Nephron progenitor cell (in vitro differentiated cells): ENCODE measurements at places on chromosomes 7 and 10.

- H3K27me3 ChIP-seq, result peaks cover 4% of the 10 kb centered on the region
- no peak for DNase-seq
- H3K4me3 ChIP-seq, result no peak overlapping the region
- H3K27ac ChIP-seq, result no peak overlapping the region
- H3K4me1 ChIP-seq, result no peaks in the 10 kb centered on the region
- H3K36me3 ChIP-seq, result no peaks in the 10 kb centered on the region
Observed at GRCh38 chr7:34486371-34486770, 171.6 kb upstream of the NPSR1 start.

DNA sequence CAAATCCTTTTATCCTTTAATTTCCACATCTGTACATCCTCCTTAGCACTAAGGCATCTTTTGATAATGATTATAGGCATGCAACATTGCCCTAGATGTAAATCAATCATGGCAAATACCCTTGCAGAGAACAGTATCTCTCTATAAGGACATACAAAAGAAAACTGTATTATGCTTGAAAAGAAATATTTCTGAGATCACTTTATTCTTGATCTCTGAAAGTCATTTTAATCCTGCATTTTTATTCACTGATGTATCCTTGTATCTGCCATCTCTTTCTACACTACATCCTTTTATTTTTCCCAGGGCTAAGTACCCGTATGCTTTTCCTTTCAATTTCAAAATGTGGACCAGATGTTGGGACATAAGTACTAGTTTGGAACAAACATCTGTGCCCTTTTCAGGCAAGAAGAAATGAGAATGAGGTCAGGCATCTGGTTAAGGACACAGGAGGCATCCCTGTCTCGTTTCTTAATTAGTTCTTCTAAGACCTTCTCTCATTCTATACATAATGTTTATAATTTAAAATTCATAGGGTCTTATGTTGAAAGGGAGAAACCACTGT lies 338.6 kb downstream of the CNTNAP2 start:
- H3K27me3 ChIP-seq, result peaks cover 3% of the 10 kb centered on the region
- no peak overlapping the region for H3K4me3 ChIP-seq
- peaks cover 4% of the 10 kb centered on the region for H3K4me1 ChIP-seq

DNA sequence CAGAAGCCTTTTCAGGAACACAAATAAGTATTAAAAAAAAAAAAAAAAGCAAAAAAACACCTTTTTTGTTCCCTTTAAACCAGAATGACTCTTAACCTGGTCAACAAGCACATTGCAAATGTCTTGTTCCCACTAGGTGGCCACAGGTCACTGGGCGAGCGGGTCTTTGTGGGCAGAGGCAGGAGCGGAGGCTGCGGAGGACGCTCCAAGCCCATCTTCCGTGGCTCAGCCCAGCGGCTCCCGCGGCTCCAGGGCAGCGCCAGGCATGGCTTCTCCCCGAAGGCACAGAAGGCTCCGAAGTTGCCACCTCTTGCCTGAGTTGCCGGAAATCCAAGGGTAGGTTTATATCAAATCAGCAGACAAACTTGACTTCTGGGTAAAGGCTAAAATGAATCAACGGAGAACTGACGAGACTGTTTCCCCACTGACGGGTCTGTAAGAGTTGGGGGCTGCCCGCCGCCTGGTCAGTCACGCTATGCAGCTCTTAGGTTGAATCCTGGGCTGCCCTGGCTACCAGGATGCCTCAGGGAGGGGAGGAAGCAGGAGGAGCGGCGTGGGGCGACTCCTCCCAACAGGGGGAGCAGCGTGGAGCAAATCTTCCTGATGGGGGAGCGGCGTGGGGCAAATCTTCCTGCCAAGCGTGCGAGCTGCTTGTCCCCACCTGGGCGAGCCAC lies 144.5 kb downstream of the PTPRN2 start:
- peaks cover 11% of the 10 kb centered on the region for H3K27me3 ChIP-seq
- no peaks in the 10 kb centered on the region for H3K36me3 ChIP-seq
- H3K4me3 ChIP-seq, result no peak overlapping the region
- H3K27ac ChIP-seq, result no peak overlapping the region

- H3K27ac ChIP-seq, result no peak overlapping the region
- DNase-seq, result no peak
- H3K4me1 ChIP-seq, result no peaks in the 10 kb centered on the region
Observed at GRCh38 chr7:91752102-91752501, 128.4 kb downstream of the MTERF1 start.

GRCh38 chr7:151992375-151992774 lies 33.1 kb upstream of the GALNT11 start:
- H3K27ac ChIP-seq, result no peak overlapping the region
- peaks cover 9% of the 10 kb centered on the region for H3K27me3 ChIP-seq
- DNase-seq, result peak; percentile 61
- H3K4me1 ChIP-seq, result peaks cover 14% of the 10 kb centered on the region
- no peak overlapping the region for H3K4me3 ChIP-seq

DNA sequence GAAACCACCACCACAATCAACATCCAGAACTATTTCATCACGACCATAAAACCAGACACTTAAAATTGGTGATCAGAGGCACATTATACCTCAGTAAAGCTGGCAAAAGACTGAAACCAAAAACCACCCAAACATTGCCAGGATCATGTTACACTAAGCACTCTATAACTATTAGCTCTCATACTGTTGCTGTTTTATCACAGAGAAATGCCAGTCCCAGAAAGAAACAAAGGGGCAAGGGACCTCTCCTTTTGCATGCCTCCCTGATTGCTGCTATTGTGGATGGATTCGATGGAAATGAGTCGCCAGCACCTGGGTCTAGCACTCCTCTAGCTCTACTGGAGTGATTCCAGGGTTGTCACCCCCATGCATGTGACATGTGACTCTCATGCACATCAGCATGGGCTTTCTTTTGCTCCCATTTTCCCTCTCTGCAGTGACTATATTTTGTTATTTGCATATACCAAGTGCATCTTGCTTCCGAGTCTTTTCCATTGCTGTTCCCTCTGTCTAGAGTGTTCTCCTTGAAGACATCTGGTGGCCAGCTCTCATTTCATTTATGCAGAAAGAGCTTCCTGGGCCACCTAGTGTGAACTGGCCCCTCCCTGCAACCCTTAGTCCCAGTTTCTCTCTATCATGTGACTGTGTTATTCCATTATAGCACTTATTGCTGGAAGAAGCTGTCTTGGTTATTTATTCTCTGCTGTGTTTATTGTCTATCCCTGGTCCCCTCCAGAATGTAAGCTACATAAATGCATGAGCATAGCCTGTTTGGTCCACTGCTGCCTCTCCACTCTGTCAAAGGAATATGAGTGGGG lies 300.6 kb downstream of the PLXNA4 start:
- peak overlapping the region; percentile 26 for H3K27ac ChIP-seq
- H3K4me3 ChIP-seq, result no peak overlapping the region
- peaks cover 13% of the 10 kb centered on the region for H3K4me1 ChIP-seq
- H3K27me3 ChIP-seq, result peaks cover 37% of the 10 kb centered on the region
- no peaks in the 10 kb centered on the region for H3K36me3 ChIP-seq

- no peaks in the 10 kb centered on the region for H3K27me3 ChIP-seq
- H3K4me3 ChIP-seq, result no peak overlapping the region
- no peaks in the 10 kb centered on the region for H3K4me1 ChIP-seq
Observed at GRCh38 chr10:28743576-28743975, 66.3 kb downstream of the BAMBI start.

- peaks cover 10% of the 10 kb centered on the region for H3K36me3 ChIP-seq
- peaks cover 48% of the 10 kb centered on the region for H3K4me1 ChIP-seq
- no peak for DNase-seq
- H3K27me3 ChIP-seq, result no peaks in the 10 kb centered on the region
- H3K27ac ChIP-seq, result peak overlapping the region; percentile 16
Observed at GRCh38 chr7:90621125-90621746, 25.1 kb downstream of the CDK14 start.

DNA sequence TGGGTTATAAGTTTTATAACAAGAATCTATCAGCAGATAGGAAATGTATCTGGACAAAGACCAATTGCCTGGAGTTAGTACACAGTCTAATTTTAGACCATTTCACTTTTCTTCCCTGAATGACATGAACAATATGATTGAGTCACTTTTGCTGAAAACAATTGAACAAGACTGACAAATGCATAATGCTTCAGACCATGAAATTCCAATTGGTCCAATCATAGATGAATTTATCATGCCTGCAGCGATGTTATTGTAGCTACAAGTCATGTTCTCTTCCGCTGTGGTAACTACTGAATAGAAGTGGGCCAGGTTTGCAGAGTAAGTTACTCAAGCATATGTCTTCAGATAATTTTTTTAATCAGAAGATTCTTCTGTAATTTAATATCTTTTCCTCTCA lies 73.4 kb downstream of the VSTM2A start:
- DNase-seq, result no peak
- H3K36me3 ChIP-seq, result no peaks in the 10 kb centered on the region
- no peak overlapping the region for H3K27ac ChIP-seq
- no peaks in the 10 kb centered on the region for H3K4me1 ChIP-seq
- no peak overlapping the region for H3K4me3 ChIP-seq
- H3K27me3 ChIP-seq, result peaks cover 10% of the 10 kb centered on the region

DNA sequence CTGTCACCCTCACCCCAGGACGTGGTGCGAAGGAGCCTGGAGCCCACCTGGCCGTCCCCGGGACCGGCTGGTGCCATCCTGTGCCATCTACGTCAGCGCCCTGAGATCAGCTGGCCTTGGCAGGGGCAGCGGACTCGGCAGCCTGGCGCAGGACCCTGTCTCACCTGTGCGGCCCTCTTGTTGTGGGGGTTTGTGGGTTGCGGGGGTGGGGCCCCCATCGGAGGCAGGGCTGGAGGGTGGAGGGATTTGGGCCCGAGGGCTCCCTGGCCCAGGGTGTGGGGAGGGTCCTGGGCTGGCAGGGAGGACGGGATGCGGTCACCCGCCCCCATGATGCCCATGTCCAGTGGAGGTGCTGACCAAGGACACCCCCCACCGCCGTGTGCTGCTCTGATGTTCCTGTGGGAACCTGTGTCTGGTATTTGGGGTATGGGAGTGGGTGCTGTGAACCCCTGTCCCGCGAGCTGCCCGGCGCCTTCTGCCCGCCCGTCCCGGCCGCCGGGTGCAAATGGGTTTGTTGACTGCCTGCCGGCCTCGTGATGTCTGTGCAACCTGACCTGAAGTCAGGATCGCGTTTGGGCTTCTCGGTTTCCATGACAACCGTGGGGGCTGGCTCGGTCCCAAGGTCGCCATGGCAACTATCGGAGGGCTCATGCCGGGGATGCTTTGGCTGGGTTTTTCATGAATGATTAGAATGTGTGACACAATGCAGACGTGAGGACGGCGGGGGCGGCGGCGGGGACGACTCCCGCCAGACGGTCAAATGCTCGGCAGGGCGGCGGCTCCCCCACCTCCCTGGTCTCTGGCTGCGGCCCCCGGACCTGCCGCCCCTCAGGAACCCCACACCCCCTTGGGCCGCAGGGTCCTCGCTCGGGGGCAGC lies 7.3 kb downstream of the MAFK start:
- peaks cover 6% of the 10 kb centered on the region for H3K27me3 ChIP-seq
- peak; percentile 74 for DNase-seq
- H3K27ac ChIP-seq, result peak overlapping the region; percentile 94
- no peak overlapping the region for H3K4me3 ChIP-seq
- H3K4me1 ChIP-seq, result peaks cover 45% of the 10 kb centered on the region

GRCh38 chr7:36441344-36442022 lies 51.8 kb downstream of the ANLN start:
- DNase-seq, result no peak
- no peak overlapping the region for H3K27ac ChIP-seq
- H3K27me3 ChIP-seq, result no peaks in the 10 kb centered on the region
- H3K4me3 ChIP-seq, result no peak overlapping the region
- H3K4me1 ChIP-seq, result no peaks in the 10 kb centered on the region

GRCh38 chr10:31604096-31604495 lies 285.1 kb downstream of the ZEB1 start:
- peaks cover 6% of the 10 kb centered on the region for H3K27me3 ChIP-seq
- H3K4me3 ChIP-seq, result peak overlapping the region; percentile 81
- H3K27ac ChIP-seq, result peak overlapping the region; percentile 98
- no peaks in the 10 kb centered on the region for H3K36me3 ChIP-seq
- H3K4me1 ChIP-seq, result peaks cover 29% of the 10 kb centered on the region

- no peaks in the 10 kb centered on the region for H3K36me3 ChIP-seq
- H3K27ac ChIP-seq, result no peak overlapping the region
- no peak overlapping the region for H3K4me3 ChIP-seq
- peaks cover 6% of the 10 kb centered on the region for H3K27me3 ChIP-seq
- no peak for DNase-seq
- H3K4me1 ChIP-seq, result no peaks in the 10 kb centered on the region
Observed at GRCh38 chr7:52249741-52250140, 785.7 kb upstream of the POM121L12 start.

DNA sequence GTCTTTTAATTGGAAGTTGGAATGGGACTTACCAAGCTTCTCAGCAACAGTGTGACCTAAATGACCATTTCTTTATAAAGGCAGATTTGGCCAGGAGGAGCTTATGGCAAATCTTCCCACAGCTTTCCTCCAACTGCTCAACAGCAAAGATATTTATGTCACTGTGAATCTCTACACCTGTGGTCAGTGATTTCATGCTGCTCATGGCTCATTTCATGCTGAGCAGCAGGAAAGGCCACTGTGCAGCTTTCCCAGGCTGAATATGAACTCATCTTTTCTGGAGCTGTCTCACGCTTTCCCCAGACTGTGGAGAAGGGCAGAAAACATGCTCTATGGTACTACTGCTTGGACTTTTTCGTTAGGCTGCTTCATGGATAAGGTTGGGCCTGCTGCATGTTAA lies 29.8 kb downstream of the CALCR start:
- no peak overlapping the region for H3K27ac ChIP-seq
- H3K36me3 ChIP-seq, result no peaks in the 10 kb centered on the region
- H3K4me3 ChIP-seq, result no peak overlapping the region
- DNase-seq, result no peak

DNA sequence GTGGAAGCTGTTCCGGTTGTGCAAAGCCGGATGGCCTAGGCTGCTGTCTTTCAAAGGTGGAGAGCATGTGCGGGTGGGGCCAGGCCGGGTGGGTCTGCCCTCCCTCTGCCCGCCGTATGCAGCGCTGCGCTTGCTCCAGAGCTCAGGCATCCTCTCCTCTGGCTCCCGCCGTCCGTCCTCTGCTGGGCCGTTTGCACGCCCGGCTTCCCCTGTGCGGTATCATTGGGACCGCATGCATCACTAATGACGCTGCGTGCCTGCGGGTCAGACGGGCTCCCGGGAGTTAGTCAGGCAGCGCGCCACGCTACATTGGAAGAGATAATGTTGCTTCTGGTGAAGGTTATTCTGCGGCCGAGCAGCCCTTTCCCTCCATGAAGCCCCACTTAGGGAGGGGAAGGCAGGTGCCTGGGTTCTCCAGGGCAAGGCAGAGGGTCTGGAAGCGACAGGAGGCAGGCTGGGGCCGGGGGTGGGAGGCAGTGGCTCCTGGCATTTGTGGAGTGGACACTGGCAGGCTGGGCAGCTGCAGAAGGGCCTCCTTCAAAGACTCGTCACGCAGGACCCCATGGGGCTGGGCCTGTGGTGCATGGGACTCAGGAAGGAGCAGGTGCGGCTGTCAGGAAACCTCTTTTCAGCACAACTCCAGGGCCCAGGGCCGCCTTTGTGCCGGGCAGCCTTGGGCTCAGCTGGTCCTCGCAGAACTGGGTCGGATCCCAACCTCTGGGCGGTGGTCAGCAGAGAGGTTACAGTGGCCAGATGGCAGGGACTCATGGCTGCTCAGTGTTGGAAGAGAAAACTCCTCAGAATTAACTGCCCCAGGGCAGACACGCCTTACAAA lies 318.5 kb downstream of the WDR37 start:
- DNase-seq, result peak; percentile 46
- H3K27me3 ChIP-seq, result peaks cover 26% of the 10 kb centered on the region
- H3K4me3 ChIP-seq, result no peak overlapping the region
- no peaks in the 10 kb centered on the region for H3K36me3 ChIP-seq
- H3K4me1 ChIP-seq, result peaks cover 37% of the 10 kb centered on the region

- H3K27me3 ChIP-seq, result peaks cover 40% of the 10 kb centered on the region
- H3K4me3 ChIP-seq, result peak overlapping the region; percentile 89
- peak; percentile 80 for DNase-seq
- no peaks in the 10 kb centered on the region for H3K36me3 ChIP-seq
- peaks cover 52% of the 10 kb centered on the region for H3K4me1 ChIP-seq
- H3K27ac ChIP-seq, result peak overlapping the region; percentile 93
Observed at GRCh38 chr7:28410628-28411531, 1.4 kb upstream of the CREB5 start.

- no peak overlapping the region for H3K27ac ChIP-seq
- H3K4me1 ChIP-seq, result no peaks in the 10 kb centered on the region
- H3K36me3 ChIP-seq, result no peaks in the 10 kb centered on the region
- H3K27me3 ChIP-seq, result no peaks in the 10 kb centered on the region
Observed at GRCh38 chr10:60341969-60342368, 47.7 kb downstream of the ANK3 start.
